ENCODE measurements at places on chromosomes 2 and 18.

GRCh38 chr2:70509565-70509964, 44.1 kb downstream of the TGFA start:
- H3K36me3 ChIP-seq, result no peaks in the 10 kb centered on the region
- H3K4me3 ChIP-seq, result no peak overlapping the region
- DNase-seq, result no peak
- H3K27me3 ChIP-seq, result no peaks in the 10 kb centered on the region
- H3K27ac ChIP-seq, result no peak overlapping the region

- H3K4me1 ChIP-seq, result peaks cover 17% of the 10 kb centered on the region
- no peaks in the 10 kb centered on the region for H3K36me3 ChIP-seq
- H3K27ac ChIP-seq, result no peak overlapping the region
- peak; percentile 83 for DNase-seq
- peaks cover under 1% of the 10 kb centered on the region for H3K27me3 ChIP-seq
Observed at GRCh38 chr2:120594856-120595685, 140.6 kb upstream of the GLI2 start.

- no peaks in the 10 kb centered on the region for H3K4me1 ChIP-seq
- no peaks in the 10 kb centered on the region for H3K36me3 ChIP-seq
- no peak overlapping the region for H3K4me3 ChIP-seq
- DNase-seq, result no peak
Observed at GRCh38 chr2:219426534-219427136, 8.0 kb upstream of the SPEG start.

DNA sequence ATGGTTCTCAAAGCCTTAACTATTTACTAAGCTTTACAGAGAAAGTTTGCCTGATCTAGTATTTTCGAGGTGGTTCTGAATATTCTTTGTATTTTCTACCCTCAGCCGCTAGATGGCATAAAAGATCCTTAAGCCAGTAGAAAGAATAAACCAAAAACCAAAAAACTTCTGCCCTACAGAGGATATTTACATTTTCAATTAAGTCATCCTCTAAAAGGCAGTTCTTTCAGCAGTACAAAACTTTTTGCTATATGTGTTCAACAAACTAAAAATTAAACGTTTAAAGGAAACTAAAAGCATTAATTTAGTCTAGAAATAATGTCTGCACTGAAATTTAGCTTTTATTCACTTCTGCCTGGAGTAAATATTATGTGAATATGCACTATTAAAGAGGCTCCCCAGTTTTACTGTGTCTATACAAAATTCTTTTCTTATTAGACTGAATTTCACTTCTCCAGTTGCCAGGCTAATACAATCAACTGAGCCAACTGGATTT, 297.5 kb downstream of the PIEZO2 start:
- H3K27ac ChIP-seq, result peak overlapping the region; percentile 39
- peak; percentile 40 for DNase-seq
- H3K4me3 ChIP-seq, result no peak overlapping the region
- H3K27me3 ChIP-seq, result no peaks in the 10 kb centered on the region

GRCh38 chr2:70143314-70144150, 47.3 kb downstream of the C2orf42 start:
- peaks cover 22% of the 10 kb centered on the region for H3K4me1 ChIP-seq
- no peaks in the 10 kb centered on the region for H3K36me3 ChIP-seq
- H3K4me3 ChIP-seq, result peak overlapping the region; percentile 55
- H3K27me3 ChIP-seq, result no peaks in the 10 kb centered on the region

DNA sequence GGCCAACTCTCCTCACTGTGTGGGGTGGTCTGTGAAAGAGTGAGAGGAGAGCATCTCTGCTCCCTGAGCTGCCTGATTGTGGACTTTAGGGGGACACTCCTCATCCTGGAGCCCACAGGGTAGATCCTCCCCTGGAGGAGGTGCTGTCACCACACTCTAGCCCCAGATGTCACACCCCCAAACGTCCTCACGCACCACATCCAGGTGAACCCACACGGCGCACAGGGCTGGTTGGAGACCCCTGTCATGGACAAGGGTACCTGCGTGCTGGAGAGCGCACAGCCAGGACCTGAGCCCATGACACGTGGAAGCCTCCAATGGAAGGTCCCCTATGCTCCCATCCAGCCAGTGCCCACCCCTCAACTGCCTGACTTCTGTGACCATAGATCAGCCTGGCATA, 10.5 kb downstream of the AGXT start:
- no peak for DNase-seq
- no peak overlapping the region for H3K4me3 ChIP-seq
- H3K4me1 ChIP-seq, result peaks cover 33% of the 10 kb centered on the region
- no peaks in the 10 kb centered on the region for H3K36me3 ChIP-seq
- no peaks in the 10 kb centered on the region for H3K27me3 ChIP-seq
- no peak overlapping the region for H3K27ac ChIP-seq

Measured in large intestine (tissue), 12 donors.